ENCODE measurements at places on chromosomes 4 and X.

DNA sequence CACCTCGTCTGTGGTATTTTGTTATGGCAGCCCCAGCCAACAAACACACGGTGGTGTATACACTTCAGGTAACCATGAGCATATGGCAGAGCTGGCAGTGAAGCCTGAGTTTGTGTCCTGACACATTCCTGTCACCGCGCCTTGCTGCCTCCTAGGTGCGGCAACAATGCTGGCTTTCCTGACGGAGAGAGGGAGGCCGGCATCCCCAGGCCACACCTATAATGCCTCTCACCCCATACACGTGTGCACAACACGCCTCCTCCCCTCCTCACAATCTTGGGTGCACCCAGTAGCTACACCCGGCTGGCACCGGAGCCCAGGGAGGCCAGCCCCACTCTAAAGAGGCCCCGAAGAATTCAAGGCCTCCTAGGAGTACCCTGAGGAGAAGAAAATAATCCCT lies 158.5 kb downstream of the NSUN7 start:
- no peak for DNase-seq

GRCh38 chr4:168860827-168861226 lies 149.2 kb downstream of the CBR4 start:
- no peak for DNase-seq

- DNase-seq: no peak
Measured at GRCh38 chrX:40531056-40531826, 49.5 kb upstream of the ATP6AP2 start.

GRCh38 chrX:120453985-120454384 lies 15.1 kb downstream of the LAMP2 start:
- DNase-seq: no peak

GRCh38 chrX:154043003-154043763 lies 23.5 kb upstream of the IRAK1 start:
- peak; percentile 47 for DNase-seq

DNA sequence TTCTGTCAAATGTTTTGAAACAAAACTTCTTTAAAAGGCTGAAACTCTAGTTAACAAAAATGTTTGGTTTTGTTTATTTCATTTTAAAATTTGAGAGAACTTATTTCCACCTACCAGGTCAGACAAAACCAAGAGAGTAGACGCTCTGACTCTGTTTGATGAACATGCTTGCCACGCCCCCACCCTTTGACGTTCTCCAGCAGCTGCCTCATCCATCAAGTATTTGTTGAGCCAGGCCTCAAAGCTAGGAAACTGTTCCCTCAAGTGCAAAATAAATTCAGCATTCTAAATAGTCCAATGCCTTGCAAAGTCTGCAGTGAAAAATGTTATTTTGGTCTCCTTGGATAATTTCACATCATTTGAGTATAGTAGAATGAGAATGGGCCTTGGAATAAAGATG lies 121.6 kb downstream of the GUCY2F start:
- no peak for DNase-seq

GRCh38 chr4:40240040-40240653 lies 43.3 kb downstream of the RHOH start:
- DNase-seq: no peak

DNA sequence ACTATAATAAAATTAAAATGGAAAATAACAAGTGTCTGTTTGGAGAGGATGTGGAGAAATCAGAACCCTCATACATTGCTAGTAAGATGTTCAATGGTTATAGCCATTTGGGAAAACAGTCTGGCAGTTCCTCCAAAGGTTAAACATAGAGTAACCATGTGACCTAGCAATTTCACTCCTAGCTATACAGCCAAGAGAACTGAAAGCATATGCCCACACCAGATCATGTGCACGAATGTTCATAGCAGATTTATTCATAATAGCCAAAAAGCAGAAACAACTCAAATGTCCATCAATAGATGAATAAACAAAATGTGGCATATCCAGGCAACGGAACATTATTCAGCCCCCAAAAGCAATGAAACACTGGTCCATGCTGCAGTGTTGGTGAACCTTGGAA lies 9.4 kb upstream of the CCNQ start:
- DNase-seq: no peak

DNA sequence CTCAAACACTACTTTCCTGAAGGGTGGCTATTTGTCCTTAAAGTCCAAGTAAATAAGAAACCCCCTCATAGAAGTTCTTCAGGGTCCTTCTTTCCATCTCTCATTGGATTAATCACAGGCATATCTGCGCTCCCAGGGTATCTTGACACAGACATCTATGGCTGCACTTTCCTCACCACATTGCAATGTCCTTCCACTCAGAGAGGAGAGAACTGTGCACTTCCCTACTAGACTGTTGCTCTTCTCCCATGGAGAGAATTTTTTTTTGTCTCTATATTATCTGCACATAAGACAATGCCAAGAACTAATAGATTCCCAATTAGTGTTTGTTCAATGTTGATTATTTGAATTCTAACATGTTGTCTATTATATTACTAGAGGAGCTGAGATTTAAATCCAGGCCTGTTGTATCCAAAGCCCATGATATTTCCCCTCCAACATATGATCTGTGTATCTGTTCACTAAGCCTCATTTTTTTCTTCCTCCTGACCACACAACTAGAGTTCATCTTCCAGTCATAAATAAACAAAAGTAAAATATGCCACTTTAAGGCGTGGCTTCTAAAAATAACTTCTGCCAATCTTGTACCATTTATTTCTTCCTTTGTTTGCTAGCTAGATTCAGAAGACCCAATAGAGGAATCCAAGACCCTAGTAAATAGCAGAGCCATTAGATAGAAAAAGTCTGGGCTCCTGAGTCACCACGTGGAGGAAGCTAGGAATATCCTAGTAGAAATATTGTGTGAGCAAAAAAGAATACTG lies 61.5 kb upstream of the FAM241A start:
- no peak for DNase-seq

- DNase-seq: no peak
Measured at GRCh38 chr4:113882668-113883067, 96.8 kb downstream of the ARSJ start.

DNA sequence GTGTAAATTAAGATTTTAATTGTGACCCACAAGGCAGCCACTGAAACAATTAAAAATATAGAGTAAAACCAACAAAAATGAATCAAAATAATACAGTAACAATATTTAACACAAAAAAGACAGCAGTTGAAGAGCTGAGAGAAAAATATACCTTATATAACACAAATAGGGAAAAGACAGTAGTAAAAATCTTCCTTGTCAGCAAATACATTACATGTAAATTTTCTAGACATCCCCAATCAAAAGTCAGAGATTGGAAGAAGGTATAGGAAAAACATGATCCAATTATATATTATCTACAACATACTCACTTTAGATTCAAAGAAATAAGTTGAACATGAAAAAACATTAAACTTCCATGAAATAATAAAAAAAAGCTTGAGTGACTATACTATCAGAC lies 330.8 kb downstream of the UBE2NL start:
- no peak for DNase-seq

GRCh38 chrX:136251041-136251991 lies at the start of gene MAP7D3:
Gene MAP7D3, minus strand, starts transcription at chrX:136251400. Its CDS starts 42 bp downstream, at chrX:136251358.
- DNase-seq: peak; percentile 69

- DNase-seq: peak; percentile 55
Measured at GRCh38 chrX:84188320-84188834, 378 bp upstream of the RPS6KA6 start.

GRCh38 chr4:118273642-118274041 lies 79.2 kb downstream of the PRSS12 start:
- DNase-seq: no peak

DNA sequence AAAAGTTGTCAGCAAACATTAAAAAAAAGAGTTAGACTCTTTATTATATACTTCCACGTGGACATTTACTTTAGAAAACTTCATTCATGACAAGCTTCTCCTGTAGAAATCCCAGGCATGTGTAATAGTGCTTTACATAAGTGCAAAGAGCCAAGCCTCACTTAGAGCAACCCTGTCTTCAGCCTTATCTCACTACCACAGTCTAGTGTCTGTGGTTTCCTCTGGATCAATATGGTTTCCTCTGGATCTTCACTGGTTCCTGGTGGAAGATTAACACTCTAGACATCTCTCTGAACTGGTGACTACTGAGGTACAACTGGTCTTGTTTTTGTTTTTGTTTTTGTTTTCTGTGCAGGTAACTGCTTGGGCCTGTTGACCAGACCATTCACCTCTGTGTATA lies 18.4 kb upstream of the ARMCX5 start:
- DNase-seq: no peak

DNA sequence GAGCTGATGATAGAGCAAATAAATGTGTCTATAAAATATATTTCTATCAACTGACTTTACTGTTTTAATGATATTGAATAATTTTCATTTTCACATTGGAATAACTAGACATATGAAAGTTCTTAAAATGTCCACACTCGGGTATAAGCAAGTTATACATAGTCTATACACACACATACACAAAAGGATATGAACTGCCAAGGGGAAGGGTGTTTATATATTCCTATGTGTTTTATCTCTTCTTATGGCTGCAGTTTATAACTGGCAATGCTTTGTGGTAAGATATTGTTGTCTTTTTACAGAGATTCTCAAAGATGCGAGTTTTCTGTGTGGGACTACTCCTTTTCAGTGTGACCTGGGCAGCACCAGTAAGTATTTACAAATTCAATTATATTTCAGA lies 1.6 kb downstream of the MEPE start:
- DNase-seq: no peak

DNA sequence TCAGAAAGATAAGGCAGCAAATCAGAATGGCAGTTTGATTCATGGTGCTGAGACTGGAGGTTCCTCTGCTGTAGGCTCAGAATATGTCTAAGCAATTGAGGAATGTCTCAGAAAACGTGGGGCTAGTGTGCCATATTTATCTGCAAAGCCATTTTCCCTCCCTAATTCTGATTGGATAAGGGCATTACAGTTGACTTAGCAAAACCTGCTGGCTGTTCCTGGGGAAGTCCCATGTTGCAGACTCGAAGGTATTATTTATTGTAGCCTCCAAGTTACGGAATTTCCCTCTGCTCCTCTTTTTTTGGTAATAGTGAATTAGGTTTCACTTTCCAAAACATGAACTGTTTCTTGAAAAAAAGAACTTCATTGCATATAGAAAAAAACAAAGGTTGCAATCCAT lies at the start of gene CXCL10:
CXCL10 (minus strand) TSS at position 109 of the 400 bp plus-strand sequence; CDS start at position 43, 66 bp downstream.
- no peak for DNase-seq

DNA sequence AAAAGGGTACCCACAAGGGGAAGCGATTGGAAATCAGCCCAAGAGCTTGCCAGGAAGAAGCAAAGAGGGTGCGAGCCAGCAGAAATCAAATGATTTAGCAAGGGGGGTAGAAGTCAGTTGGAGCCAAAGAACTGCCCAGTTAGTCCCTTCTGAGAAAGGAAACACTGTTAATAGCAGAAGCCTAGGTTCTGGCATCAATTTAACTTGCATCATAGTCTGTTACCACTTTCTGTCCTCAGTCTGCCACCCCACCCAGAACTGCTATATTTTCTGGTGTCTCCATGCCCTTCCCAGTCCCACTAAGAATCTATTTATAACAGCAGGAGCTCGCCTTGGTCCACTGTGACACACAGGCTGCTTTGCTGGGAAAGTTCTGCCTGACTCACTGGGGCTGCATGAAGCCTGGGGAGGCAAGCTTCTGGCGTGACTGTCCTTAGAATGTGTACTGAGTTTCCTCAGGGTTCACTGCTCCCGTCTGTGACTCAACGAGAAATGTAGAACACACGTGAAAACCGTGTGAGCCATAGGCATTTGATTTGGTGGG lies 157.8 kb upstream of the TTC29 start:
- peak; percentile 78 for DNase-seq

GRCh38 chr4:138494116-138494515 lies 252.0 kb upstream of the SLC7A11 start:
- DNase-seq: no peak

DNA sequence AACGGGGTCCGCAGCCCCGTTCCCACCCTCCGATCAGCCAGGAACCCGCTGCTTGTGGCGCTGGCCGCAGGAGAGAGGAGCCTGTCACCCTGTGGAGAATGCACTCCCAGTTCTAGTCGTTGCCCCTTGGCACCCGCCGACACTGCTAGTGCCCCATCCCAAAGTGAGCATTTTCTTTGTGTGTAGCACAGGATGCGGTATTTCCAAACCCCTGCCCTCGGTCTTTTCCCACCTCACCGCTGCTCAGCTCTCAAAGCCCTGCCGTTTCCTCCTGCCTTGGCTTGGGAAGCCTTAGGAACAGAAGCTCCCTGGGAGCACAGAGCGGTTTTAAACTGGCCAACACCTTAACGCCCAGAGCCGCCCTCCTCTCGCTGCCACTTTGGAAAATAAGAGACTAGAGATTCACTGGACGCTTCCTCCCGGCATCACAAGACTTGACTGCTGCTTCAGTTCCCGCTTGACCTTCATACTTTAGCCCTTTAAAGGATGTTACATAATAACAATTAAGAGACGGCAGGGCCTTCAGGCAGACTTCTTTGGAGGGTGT lies 772 bp downstream of the CYP4V2 start:
- DNase-seq: peak; percentile 65

DNA sequence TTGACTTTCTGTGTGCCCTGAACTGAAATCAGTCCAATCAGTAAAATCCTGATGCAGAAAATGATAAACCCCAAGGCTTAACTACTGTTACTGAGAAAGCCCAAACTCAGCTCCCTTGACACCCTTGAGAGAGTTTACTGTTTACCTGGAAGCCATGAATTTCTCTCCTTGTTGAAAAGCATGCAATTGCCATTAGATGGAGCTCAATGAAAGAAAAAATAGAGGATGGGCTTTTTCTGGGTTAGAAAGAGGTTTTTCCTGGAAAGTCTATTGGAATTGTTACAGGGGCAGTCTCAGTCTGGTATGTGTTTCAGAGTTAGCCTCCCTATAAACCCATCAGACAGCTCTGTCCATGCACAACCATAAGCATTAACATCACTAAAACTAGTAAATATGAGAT lies 66.4 kb upstream of the C4orf54 start:
- no peak for DNase-seq

- no peak for DNase-seq
Measured at GRCh38 chr4:52685316-52685715, 26.2 kb upstream of the USP46 start.

DNA sequence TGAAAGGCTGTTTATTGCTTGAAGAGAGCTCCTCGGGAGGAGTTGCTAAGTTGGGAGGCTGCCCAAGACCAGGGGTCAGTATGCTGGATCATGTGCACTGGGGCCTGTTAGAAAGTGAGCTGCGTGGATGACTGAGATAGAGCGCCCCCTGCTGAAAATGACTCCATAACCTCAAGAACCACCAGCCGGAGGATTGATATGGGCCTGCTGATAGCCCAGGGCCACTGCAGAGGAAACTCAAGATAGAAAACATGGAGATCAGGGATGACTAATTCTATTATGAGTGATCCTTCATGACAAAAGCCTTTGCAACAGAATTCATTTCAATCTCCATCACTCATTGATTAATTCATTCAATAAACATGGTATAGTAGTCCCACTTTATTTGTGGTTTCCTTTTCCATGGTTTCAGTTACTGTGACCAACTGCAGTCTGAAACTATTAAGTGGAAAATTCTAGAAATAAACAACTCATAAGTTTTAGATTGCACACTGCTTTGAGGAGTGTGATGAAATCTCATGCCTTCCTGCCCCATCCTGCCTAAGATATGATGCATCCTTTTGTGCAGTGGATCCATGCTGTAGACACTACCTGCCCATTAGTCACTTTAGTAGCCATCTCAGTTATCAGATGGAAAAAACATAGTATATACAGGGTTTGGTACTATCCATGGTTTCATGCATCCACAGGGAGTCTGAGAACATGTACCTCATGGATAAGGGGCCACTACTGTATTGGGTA lies 126.7 kb upstream of the MBNL3 start:
- peak; percentile 62 for DNase-seq

GRCh38 chr4:86366920-86367319 lies 7.1 kb upstream of the MAPK10 start:
- no peak for DNase-seq
